Heart left ventricle (tissue), 16 donors: ENCODE measurements at places on chromosomes 12 and 14. TPM values are rescaled to one million over a fixed set of nuclear protein-coding genes. Genes with fewer than 3 reads are reported as not detected.

The SMCO2 gene
- not detected for total RNA-seq

The RDH16 gene
- total RNA-seq: 0.08 TPM

The PIANP gene
- total RNA-seq: not detected

- peak overlapping the region; percentile 74 for H3K27ac ChIP-seq
- H3K4me1 ChIP-seq: peaks cover 22% of the 10 kb centered on the region
- H3K27me3 ChIP-seq: no peaks in the 10 kb centered on the region
- no peak overlapping the region for H3K4me3 ChIP-seq
- H3K36me3 ChIP-seq: no peaks in the 10 kb centered on the region
Observed at GRCh38 chr12:46208370-46208769, 60.5 kb downstream of the SLC38A1 start.

- H3K36me3 ChIP-seq: no peaks in the 10 kb centered on the region
- H3K4me1 ChIP-seq: peaks cover 8% of the 10 kb centered on the region
- peak overlapping the region; percentile 60 for H3K4me3 ChIP-seq
- no peak for DNase-seq
- H3K27me3 ChIP-seq: peaks cover 81% of the 10 kb centered on the region
Observed at GRCh38 chr12:114668886-114669288, 15.1 kb downstream of the TBX3 start.

DNA sequence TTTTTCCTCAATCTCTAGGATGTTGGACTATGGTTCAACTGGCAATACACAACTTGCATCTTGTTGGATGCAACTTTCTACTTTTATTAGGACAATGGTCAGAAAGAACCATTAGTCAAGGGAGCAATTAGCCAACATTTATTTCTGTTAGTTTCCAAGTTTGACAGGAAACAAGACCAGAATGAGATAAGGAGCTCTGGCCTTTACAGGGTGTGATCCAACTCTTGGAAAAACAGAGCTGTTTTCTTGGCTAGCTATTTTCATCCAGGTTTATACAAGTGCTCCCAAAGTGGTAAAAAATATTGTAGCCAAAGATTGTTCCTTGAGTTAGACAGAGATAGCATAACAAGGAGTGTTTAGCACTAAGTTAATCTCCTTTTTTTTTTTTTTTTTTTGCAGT lies 3.9 kb upstream of the SYNE2 start:
- peaks cover 2% of the 10 kb centered on the region for H3K4me1 ChIP-seq
- no peak overlapping the region for H3K4me3 ChIP-seq
- H3K36me3 ChIP-seq: no peaks in the 10 kb centered on the region
- DNase-seq: no peak
- no peak overlapping the region for H3K27ac ChIP-seq
